Fibroblast of lung (primary cell): ENCODE measurements at places on chromosomes 2 and 18.

- H3K36me3 ChIP-seq, result no peaks in the 10 kb centered on the region
- DNase-seq, result no peak
- no peak overlapping the region for H3K4me3 ChIP-seq
- H3K27ac ChIP-seq, result no peak overlapping the region
Measured at GRCh38 chr2:229180658-229181057, 90.4 kb downstream of the PID1 start.

- no peak overlapping the region for H3K4me3 ChIP-seq
- H3K36me3 ChIP-seq, result no peaks in the 10 kb centered on the region
- no peaks in the 10 kb centered on the region for H3K27me3 ChIP-seq
- H3K4me1 ChIP-seq, result no peaks in the 10 kb centered on the region
- DNase-seq, result no peak
Measured at GRCh38 chr2:6234702-6235101, 542.5 kb downstream of the SOX11 start.

DNA sequence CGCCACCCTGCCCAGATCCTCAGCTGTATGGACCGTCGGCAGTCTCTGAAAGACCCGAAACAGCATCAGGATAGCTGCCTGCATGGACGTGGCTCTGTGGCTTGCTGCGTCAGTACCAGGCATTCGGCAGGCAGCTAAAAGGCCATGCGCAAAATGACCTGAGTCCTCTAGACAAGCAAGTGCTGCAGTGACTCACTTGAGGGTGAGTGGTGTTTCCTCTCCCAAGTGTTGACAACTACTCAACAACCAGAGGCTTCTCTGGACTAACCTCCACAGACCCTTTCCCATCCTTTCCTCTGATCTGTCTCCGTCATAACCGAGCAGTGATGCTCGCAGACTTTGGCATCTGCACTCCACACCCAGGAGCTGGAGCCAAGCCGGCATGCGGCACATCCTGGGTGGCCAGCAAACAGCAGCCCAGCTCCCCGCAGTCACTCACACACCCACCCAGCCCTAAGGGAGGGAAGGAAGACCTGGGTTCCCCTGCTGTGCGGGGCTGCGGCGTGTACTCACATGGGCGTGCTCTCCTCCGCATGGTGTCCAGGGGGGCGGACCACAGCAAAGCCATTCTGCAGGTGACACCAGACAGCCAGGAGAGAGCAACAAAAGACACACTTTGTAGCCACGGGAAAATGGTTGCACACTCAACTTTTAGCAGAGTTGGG lies 239.3 kb downstream of the TWIST2 start:
- DNase-seq, result peak; percentile 48
- H3K4me1 ChIP-seq, result no peaks in the 10 kb centered on the region
- no peaks in the 10 kb centered on the region for H3K36me3 ChIP-seq

DNA sequence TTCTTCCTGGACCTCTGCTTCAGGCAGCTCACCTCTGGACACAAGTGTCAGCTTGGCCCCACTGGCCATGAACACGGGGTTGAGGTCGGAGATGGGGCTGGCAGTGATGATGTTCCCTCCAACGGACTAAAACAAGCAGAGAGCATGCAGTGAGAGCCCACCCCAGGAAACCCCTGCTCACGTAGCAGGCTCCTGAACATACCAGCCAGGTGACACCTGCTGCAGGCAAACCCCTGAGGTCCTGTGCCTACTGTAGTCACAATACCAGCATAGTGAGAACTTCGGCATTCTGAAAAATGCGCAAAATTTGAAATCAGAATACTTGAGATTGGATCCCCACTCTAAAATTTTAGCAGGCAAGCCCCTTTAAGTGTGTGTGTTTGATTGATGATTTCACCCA lies 32.9 kb downstream of the XDH start:
- H3K27me3 ChIP-seq, result no peaks in the 10 kb centered on the region
- no peak overlapping the region for H3K4me3 ChIP-seq
- H3K27ac ChIP-seq, result no peak overlapping the region
- H3K4me1 ChIP-seq, result peaks cover 22% of the 10 kb centered on the region

- no peak overlapping the region for H3K4me3 ChIP-seq
- H3K27ac ChIP-seq, result no peak overlapping the region
- DNase-seq, result no peak
- H3K36me3 ChIP-seq, result peaks cover 14% of the 10 kb centered on the region
- no peaks in the 10 kb centered on the region for H3K27me3 ChIP-seq
Measured at GRCh38 chr2:117918608-117919007, 95.3 kb downstream of the CCDC93 start.

- H3K27me3 ChIP-seq, result no peaks in the 10 kb centered on the region
- H3K4me1 ChIP-seq, result no peaks in the 10 kb centered on the region
- no peaks in the 10 kb centered on the region for H3K36me3 ChIP-seq
- H3K27ac ChIP-seq, result no peak overlapping the region
- DNase-seq, result no peak
- H3K4me3 ChIP-seq, result no peak overlapping the region
Measured at GRCh38 chr2:153047220-153047619, 328.8 kb downstream of the ARL6IP6 start.

- H3K27ac ChIP-seq, result no peak overlapping the region
- H3K4me3 ChIP-seq, result no peak overlapping the region
- H3K27me3 ChIP-seq, result no peaks in the 10 kb centered on the region
- no peak for DNase-seq
- no peaks in the 10 kb centered on the region for H3K36me3 ChIP-seq
Measured at GRCh38 chr2:16559278-16560067, 106.2 kb downstream of the CYRIA start.

DNA sequence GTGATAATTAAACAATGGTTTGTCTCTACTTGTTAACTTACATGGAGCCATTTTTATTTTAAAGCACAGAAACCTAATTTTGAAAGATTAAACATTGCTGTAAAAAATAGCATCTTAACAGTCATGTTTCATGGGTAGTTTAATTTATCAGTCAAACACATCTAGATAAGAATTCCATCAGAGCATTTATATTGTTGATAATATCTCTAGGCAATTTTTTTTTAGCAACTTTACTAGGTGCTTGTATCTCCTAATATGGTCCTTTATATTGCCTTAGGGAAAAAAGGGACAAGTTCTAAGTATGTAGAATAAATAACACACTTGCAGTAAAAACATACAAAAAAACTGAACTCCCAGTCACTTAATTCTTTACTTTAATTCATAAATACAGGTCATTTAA lies 863 bp downstream of the CSRNP3 start:
- H3K27ac ChIP-seq, result no peak overlapping the region
- no peaks in the 10 kb centered on the region for H3K4me1 ChIP-seq
- no peaks in the 10 kb centered on the region for H3K27me3 ChIP-seq
- no peak for DNase-seq
- H3K36me3 ChIP-seq, result no peaks in the 10 kb centered on the region
- H3K4me3 ChIP-seq, result peak overlapping the region; percentile 91
